Activated naive CD4-positive, alpha-beta T cell treated with anti-CD3 and anti-CD28 coated beads for 36 hours (primary cell): ENCODE measurements at places on chromosomes 13 and 19. TPM values are rescaled to one million over a fixed set of nuclear protein-coding genes. Genes with fewer than 3 reads are reported as not detected.

DNA sequence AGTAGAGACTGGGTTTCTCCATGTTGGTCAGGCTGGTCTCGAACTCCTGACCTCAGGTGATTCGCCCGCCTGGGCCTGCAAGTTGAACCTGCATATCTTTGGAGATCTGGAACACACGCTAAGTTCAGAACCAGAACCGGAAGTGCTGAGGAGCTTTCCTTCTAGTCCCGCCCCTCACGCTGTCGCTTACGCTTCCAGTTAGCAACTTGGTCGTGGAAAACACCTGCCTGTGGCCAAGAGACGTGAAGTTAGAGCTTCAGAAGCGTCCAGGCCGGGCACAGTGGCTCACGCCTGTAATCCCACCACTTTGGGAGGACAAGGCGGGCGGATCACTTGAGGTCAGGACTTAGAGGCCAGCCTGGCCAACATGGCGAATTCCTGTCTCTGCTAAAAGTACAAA, 15.0 kb upstream of the ZNF57 start:
- DNase-seq: no peak

DNA sequence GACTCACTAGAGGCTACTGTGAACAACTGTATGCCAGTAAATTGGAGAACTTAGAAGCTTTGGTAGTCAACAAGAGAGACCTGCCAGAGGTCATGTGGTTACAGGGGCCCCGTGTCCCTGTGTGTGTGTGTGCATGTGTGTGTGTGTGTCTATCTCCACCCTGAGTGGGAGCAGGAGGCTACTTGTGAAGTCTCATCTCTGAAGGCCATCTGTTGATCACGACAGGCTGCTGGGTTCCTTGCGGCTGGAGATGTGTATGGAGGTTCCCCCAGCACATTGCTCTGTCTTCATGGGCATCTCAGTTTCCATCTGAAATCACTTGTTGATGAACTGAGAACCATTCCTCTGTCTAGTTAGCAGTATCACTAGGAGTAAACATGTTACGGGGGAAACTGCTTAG, 58.2 kb upstream of the TEX29 start:
- DNase-seq: no peak

GRCh38 chr13:95262837-95263384, 38.3 kb downstream of the ABCC4 start:
- DNase-seq: no peak

GRCh38 chr13:77409412-77409811, 82.5 kb upstream of the MYCBP2 start:
- no peak for DNase-seq

DNA sequence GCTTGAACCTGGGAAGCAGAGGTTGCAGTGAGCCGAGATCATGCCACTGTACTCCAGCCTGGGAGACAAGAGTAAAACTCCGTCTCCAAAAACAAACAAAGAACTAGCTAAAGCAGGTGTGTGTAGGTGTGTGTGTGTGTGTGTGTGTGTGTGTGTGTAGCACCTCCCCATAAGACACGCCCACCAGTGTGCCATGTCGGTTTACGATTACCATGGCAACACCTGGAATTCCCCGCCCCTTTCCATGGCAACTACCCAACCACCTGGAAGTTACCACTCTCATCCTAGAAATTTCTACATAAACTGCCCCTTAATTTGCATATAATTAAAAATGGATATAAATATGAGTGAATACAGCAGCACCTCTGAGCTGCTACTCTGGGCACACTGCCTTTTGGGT, 80.9 kb upstream of the ADGRE5 start:
- DNase-seq: no peak

DNA sequence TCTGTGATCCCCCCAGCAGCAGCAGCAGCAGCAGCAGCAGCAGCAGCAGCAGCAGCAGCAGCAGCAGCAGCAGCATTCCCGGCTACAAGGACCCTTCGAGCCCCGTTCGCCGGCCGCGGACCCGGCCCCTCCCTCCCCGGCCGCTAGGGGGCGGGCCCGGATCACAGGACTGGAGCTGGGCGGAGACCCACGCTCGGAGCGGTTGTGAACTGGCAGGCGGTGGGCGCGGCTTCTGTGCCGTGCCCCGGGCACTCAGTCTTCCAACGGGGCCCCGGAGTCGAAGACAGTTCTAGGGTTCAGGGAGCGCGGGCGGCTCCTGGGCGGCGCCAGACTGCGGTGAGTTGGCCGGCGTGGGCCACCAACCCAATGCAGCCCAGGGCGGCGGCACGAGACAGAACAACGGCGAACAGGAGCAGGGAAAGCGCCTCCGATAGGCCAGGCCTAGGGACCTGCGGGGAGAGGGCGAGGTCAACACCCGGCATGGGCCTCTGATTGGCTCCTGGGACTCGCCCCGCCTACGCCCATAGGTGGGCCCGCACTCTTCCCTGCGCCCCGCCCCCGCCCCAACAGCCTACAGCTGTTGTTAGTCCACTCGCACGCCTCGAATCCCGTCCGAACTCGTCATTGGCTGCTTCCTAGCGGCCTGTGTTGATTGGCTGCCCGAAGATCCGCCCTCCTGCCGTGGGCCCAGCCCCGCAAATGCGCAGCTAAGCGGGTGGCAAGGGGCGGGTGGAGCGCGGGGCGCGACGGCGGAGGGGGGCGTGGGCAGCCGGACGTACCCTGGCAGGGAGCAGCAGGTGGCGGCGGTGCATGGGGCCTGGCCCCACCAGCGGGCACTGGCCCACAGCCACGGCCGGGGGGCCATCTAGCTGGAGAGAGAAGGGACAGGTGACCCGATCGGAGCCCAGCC, 1.4 kb upstream of the SIX5 start:
- peak; percentile 89 for DNase-seq

DNA sequence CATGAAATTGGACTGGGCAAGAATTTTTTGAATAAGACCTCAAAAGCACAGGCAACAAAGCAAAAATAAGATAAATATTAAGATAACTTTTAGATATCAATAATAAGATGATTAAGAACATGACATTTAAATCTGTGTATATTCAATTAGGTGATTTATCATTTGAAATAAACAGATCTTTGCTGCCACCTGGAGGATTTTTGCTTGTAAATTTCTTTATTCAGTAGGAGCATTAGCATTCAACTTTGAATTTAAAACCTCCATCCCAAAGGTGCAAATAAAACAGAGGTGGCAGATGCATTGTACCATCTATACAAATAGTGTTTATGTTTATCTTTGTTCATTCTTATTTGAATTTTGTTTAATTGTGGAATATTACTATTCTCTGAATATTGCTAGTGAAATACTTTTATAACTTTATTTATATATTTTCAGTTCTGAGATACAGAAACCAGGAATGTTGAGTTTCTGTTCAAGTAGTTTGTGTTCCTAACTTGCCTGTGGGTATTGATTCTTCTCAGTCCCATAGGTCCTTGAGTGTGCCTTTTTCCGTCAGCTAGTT, 20.9 kb downstream of the COG6 start:
- DNase-seq: peak; percentile 23

DNA sequence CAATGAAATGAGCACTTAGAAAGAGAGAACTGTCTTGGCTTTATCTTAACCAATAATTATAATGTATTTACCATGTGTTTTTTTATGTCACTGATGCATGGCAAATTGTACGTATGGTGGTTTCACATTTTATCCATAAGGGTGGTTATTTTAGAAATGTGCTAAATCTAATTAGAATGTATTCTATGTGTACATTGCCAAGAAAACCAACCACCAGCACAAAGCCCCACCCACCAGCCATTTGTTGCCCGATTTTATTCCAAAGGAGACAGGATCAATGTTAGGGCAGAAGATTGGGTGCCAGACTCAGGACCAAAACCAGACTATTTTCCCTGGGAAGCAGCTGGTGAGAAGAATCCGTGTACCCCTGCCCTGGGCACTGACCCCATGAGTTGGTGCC, 63.0 kb upstream of the SOX1 start:
- DNase-seq: no peak

DNA sequence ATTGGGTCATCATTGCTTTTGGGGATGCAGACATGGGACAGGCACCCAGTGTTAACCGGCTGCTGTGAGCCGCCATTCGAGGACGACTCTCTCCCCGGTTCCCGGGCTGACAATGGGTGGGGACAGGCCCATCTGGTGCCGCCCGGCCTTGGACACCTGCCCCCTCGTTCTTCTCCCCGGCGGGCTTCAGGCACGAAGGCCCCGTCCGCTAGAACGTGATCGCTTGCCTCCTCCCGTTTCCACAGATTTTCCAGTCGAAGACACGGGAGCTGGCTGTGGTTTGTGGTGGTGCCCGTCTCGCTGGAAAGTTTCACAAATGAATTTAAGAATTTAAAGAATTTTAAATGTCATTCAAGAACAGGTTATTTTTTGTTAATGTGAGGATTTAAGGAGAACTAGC, 2.0 kb downstream of the PALM start:
- no peak for DNase-seq

Gene USPL1
- total RNA-seq: 11.3 TPM

Gene FOXA3
- total RNA-seq: not detected

Gene FAM174C
- total RNA-seq: 62.8 TPM
